NCI-H2081 (cell line): ENCODE measurements at places on chromosomes 16 and 17.

DNA sequence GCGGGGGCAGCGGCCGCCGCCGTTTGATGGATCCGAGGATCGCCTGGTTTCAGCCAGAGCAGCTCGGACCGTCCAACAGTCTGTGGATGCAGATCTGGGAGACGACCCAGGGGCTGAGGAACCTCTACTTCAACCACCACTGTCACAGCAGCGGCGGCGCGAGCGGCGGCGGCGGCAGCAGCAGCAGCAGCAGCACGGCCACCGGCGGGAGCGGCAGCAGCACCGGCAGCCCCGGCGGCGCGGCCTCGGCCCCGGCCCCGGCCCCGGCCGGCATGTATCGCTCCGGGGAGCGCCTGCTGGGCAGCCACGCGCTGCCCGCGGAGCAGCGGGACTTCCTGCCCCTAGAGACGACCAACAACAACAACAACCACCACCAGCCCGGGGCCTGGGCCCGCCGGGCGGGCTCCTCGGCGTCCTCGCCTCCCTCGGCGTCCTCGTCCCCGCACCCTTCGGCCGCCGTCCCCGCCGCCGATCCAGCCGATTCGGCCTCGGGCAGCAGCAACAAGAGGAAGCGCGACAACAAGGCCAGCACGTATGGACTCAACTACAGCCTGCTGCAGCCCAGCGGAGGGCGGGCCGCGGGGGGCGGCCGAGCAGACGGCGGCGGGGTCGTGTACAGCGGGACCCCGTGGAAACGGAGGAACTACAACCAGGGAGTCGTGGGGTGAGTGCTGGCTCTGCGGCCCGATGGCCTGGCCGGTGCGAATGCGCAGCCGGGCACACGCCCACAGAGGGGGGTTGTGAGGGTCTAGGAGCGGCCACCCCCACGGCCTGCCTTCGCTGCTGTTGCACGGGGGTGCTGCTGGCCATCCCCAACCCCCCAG lies 702 bp downstream of the TENT4B start:
- DNase-seq = peak; percentile 21

GRCh38 chr17:7947651-7948050 lies 15.6 kb downstream of the CNTROB start:
- DNase-seq = no peak

DNA sequence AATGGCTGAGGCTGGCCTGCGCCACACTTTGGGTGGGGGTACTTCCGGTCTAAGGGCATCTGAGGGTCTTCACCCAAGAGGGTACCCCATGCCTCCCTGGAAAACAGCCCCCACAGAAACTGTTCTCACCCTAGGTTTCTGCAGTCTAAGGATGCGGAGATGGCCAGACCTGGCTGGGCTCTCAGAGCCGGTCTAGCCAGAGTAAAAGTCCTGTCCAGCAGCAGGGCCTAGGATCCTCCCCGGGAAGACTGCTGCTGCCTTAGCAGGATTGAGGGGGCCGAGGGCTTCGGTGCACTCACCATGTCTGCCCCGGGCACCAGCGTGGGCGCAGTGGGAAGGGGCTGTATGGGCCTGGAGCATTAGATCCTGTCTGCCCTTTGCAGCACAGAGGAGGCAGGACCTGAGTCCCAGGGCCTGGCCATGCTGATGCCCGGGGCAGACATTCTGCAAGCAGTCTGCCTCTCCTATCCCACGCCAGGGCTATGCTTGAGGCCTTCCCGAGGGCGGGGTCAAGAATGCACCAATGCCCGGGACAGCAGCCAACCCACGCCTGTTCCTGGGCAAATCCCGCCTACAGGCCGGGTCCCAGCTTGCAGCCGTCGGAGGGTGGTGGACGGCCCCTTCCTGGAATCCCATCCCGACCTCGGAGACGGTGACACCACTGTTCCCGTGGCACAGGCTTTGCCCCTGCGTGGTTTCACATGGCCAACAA lies 54.7 kb downstream of the CBFA2T3 start:
- no peak for DNase-seq

DNA sequence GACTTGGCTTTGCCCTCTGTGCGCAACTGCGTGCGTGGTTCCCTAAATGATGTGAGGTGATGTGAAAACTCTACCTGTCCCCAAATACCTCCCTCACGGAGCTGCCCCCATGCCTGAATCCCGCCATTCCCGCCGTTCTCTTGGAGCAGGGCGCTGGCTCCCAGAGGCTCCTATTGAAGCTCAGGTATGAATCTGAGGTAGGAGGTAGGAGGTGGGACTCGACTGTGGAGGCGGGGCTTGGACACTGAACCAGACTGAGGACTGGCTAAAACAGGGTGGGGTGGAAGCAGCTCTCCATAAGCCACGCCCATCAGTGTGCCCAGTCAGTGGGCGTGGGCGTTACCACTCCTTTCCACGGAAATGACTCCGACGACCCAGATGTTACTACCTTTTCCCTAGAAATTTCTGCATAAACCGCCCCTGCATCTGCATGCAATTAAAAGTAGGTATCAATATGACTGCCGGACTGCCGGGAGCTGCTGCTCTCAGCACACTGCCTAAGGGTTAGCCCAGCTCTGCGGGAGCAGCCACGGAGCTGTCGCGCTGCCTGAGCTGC lies 41.0 kb downstream of the FOXL1 start:
- DNase-seq = no peak

- no peak for DNase-seq
Measured at GRCh38 chr16:71555230-71555891, 21.5 kb downstream of the TAT start.

GRCh38 chr16:86092586-86093480 lies 193.9 kb downstream of the IRF8 start:
- no peak for DNase-seq

- DNase-seq = no peak
Measured at GRCh38 chr16:79064256-79064972, 536.1 kb downstream of the MAF start.

DNA sequence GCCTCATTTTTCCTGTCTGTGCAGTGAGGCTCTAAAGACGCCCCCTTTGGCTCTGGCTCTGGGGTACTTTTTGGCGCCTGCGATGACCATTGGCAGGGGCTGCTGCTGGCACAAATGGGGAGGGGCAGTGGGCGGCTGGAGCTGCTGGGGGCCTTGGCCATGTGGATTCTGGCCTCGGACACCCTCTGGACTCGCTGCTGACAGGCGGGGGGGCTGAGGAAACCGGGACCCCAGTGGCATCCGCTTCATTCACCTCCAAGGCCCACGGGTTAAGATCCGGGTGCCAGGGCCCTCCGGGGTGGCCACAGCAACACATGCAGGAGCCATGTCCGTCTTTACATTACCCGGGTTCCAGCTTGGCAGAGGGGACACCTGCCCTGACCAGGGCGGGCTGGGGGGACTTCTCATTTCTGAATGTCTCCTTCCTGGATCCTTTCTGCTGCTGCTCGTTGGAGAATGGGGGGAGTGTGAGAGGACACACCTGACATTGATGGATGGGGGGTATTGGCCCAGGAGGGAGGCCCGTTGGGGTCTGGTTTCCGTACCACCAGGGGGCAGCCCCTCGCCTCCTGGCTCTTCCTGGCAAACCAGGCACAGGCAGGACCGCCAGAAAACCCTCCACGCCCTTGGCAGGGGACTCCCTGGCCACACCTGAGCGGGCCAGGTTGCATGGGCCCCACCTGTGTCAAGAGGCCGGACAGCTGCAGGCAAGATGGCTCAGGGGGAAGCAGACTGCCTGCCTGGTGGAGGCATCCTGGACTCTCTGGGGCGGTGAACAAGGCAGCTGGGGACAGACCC lies 21.8 kb downstream of the GSE1 start:
- DNase-seq = peak; percentile 49

GRCh38 chr17:29190039-29190438 lies 9.8 kb upstream of the MYO18A start:
- DNase-seq = no peak

- no peak for DNase-seq
Measured at GRCh38 chr16:4847774-4848587, 700 bp downstream of the UBN1 start.

DNA sequence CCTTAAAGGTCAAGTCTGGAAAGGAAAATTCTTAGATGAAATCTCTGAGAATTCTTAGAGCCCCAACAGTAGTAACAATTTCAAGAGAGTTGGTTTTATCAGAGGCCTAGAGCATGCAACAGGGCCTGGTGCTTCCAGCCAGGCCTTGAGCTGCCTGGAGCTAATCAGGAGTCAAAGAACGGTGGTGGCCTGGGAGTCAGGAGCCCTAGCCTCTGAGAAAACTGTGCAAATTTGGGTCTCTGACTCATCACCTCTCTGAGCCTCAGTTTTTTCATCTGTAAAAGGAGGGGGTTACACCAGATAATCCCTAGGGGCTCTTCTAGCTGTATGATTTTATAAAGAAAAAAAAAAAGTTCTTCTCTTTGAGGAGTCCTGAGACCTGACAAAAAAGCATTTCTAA lies 227.3 kb upstream of the RPL38 start:
- no peak for DNase-seq

GRCh38 chr17:43576563-43577229 lies 30.6 kb upstream of the ETV4 start:
- peak; percentile 72 for DNase-seq

DNA sequence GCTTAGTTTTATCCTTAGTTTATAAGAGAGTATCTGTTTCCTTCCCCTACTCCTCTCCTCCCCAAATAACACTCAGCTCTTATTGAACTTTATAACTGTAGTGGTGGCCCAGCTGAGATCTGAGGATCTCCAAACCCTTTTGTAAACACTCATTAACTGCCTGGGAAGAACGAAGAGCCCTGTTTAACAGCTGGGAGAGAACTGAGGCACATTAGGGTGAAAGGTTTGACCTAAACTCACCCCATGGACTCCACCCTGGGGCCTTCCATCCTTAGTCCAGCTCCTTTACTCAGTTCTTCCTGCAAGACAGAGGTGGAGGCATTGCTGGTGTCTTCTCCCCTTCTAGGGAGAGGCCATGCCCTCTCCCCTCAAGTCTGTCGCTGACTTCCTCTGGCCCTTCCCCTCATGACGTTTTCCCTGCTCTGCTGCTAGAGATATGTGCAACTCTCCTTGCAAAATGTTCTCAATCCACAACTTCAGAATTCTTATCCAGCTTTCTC lies 1.2 kb upstream of the RARA start:
- DNase-seq = no peak

DNA sequence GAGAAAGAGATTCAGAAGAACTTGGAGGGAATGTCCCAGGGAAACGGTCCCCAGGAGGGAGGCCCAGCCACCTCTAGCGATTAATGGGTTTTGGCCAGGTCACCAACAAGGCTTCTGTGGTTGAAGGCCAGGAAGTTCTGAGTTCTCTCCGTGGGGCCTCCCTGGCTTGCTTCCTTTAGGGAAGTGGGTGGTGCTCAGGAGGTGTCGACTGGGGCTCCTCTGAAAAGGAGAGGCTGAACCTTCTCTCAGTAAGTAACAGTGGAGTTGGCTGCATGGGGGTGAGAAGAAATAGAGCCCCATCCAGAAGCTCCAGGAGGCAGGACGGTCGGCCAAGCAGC lies 77.1 kb upstream of the GSE1 start:
- no peak for DNase-seq

DNA sequence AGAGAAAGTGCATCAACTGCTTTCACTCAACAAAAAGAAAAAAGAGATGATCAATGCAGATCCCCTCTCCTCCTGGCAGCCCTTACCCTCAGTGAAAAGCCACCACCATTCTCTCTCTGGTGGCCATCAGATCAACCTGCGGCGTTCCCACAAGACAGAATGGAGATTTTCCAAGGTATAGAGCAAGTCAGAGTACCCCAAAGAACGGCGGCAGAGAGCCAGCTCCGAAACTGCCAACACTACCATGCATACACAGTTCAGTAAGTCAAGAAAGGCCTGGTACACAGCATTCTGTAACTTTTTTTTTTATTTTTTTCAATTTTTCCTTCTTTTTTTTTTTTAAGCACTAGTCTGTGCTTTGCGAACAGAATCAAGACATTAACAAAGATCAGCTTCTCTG lies 30.6 kb downstream of the STH start:
- DNase-seq = no peak

DNA sequence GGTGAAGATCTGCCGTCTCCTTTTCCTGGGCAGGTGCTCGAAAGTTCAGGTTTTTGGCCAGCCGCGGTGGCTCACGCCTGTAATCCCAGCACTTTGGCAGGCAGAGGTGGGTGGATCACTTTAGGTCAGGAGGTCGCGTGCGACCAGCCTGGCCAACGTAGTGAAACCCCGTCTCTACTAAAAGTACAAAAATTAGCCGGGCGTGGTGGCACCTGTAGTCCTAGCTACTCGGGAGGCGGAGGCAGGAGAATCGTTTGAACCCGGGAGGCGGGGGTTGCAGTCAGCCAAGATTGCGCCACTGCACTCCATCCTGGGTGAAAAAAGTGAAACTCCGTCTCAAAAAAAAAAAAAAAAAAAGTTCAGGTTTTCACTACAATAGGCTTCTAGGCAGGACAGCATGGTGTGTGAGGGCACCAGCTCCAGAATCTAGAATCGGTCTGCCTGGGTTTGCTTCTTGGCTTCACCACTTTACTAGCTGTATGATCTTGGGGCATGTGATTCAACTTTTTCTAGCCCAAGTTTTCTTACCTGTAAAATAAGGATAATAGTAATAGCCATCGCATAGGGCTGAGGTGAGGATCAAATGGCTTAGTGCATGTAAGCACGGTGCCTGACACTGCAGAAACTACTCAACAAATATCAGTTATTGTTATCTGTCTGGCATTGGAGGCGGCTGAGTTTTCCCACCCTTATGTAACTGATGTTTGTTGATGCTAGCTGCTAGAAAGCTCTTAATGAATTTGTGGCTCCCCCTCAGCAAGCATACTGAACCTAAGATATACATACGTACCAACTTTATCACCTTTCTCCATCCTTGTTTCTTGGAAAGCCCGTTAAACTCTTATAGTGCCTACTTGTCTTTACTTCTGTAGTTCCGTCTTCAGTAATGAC lies 1.3 kb downstream of the PSMD12 start:
- no peak for DNase-seq

GRCh38 chr17:68011199-68011665 lies 15.0 kb upstream of the C17orf58 start:
- DNase-seq = no peak

DNA sequence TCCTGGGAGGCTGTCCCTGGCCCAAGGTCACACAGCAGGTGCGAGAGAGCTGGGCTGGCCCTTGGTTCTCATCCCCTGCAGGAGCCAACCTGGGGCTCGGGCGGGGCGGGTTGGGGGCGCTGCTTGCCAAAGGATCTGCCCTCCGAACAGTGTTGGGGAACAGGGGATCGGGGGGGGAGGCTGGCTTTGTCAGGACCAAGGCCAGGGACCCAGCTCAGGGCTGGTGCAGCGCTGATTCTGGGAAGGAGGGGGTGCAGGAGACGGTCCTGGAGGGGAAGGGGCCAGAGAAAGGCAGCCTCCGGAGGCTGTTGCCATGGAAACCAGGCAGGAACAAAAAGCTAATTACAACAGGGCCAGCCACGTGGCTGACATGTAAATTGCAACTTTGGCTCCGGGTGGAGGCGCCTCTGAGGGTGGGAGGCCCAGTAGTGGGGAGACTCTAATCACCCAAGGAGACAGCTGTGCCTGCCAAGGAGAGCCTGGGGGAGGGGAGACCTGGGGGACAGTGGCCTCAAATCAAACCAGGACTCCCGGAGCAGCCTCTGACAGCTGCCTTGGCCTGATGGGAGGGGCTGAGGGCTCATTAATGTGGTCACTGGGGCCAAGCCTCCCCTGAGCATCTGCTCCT lies 1.3 kb downstream of the TUBB3 start:
- peak; percentile 49 for DNase-seq

- DNase-seq = no peak
Measured at GRCh38 chr17:80471922-80472321, 4.5 kb downstream of the NPTX1 start.

- DNase-seq = no peak
Measured at GRCh38 chr16:47626246-47626645, 165.1 kb downstream of the PHKB start.

- DNase-seq = no peak
Measured at GRCh38 chr16:10608687-10609401, 28.4 kb upstream of the EMP2 start.
